ENCODE measurements at places on chromosomes 13 and 19.

DNA sequence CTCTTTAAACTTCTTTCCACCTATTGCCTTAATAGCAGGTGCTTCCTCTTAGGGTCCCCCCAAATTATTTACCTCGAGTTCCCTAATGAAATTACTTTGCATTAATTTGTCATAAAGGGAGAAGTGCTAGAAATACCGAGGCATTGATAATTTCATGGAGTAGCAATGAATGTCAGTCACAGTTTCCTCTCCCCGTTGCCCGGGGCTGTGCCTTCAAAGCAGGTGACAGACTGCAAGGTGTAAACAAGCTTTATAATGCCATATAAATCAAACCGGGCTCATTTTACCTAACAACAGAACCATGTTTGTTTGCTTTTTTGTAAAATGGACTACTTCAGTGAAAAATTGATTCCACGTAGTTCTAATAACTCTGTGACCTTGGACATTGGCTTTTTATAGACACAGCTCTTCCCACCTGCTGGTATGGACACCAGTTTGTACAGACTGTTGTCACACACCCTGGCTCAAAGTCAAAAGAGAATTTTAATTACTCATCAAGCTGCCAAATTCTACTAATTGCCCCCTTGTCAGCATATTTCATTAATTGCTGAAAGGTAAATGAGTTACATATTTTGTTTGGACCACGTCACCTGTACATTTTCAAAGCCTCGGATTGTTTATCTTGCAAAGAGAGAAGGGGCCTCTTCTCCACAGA lies 171.1 kb downstream of the STK24 start:
- no peak for DNase-seq

GRCh38 chr19:10408511-10409283 lies 5.4 kb upstream of the CDC37 start:
- peak; percentile 36 for DNase-seq

GRCh38 chr19:51094696-51095279 lies 12.1 kb upstream of the KLK14 start:
- peak; percentile 27 for DNase-seq

DNA sequence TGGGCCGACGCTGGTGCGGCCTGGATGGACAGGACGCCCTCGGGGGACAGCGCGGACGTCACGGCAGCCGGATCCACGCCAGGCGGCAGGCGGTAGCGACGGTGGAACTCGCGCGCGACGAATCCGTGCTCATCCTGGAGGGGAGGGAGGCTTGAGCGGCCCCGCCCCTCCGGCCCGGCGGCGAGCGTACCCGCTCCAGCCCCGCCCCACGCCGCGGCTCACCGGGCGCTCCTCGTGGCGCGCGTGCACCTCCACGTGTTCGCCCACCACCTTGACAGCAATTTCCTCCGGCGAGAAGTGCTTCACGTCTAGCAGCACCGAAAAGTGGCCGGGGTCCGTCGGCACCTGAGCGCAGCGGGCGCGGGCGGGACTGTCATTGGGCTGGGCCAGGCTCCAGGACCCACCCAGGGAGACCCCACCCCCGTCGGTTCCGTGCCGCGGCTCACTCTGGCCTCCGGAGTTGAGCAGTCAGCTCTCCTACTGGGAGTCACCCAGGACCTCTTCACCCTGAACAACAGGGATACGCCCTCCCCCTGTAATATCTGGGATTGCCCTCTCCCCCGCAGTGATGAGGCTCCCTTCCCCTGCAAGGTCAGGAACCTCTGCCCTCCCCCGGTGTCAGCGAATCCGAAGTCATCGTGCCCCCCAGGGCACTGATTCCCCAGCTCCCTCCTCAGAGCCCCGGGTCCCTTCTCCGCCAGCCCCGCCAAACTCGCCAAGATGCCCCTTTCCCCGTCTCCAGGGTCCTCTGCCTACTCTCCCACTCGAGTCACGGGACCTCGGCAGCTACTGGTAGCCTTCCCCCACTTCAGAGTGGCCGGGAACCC lies 1.1 kb downstream of the HSPB6 start:
- peak; percentile 38 for DNase-seq

DNA sequence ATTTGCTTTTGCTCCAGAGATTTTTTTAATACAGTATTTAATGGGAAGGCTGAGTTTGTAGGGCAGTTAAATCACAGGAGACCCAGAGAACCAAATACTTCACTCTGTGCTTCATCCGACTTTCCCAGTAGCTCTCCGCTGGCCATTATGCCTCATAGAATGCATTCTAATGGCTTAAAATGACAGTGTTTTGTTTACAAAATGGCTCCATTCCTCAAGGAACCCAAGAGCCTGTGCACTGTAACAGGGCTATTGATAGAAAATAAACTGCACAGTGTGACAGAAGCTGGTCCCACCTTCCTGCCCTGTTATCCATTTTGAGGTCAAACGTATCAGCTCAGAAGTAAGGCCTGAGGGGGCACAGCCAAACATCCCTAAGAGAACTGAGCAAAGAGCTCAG lies 136.5 kb downstream of the RAP2A start:
- no peak for DNase-seq

GRCh38 chr13:90498816-90499215 lies 848.7 kb upstream of the MIR17HG start:
- DNase-seq: no peak

- DNase-seq: no peak
Measured at GRCh38 chr19:20182222-20182785, 15.3 kb downstream of the ZNF486 start.
